Stimulated activated CD4-positive, alpha-beta T cell treated with anti-CD3 and anti-CD28 coated beads, Interleukin-4, amount 100 ng/mL, for 24 hours (primary cell): ENCODE measurements at places on chromosomes 12 and 14.

DNA sequence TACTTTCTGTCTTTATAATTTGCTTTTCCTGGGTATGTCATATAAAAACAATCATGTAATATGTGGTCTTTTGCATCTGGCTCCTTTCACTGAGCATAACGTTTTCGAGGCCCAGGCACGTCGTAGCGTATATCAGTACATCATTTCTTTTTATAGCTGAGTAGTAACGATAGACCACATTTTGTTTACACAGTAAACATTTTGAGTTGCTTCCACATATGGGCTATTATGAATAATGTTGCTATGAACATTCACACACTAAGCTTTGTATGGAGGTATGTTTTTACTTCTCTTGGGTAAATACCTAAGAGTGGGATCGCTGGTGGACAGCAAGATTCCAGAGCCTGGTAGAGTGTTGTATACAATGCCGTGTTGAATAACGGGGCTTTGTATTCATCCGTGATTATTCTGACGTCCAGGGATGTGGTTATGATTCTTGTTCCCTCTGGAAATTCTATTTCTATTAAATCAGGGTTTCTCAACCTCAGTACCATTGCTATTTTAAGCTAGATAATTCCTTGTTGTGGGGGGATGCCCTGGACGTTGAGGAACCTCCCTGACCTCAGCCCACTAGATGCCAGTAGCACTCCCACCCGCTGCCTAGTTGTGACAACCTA lies 38.9 kb upstream of the CIT start:
- no peak for DNase-seq

DNA sequence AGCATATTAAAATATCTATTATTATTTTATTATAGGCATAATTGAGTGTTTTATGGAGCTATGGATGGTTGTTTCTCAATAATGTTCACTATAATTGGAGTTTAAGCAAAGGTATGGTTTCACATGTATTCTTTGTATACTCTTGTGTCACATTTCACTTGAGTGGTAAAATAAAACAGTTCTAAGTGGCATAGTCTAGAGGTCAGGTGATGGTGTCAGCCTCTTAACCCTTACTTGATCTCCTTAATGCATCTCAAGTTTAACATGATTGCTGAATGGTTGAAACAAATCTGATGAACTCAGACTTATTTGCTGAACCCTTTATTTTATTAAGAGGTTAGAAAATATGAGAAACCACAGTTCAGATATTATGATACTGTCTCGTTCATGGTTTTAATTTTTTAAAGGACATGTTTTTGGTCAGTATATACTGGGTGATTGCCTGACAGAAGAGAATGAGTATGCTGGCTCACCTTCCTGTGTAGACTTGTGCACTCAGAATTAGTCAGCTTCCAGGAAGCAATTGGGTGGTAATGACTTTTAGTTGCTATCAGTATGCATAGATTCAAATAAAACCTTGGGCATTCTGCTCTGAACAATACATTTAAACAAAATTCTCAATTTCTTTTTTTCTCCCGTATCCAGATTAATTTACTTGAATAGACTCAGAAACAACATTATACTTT lies 464.6 kb downstream of the PCNX1 start:
- DNase-seq: no peak

GRCh38 chr14:67526676-67527459 lies 6.2 kb upstream of the PLEKHH1 start:
- peak; percentile 48 for DNase-seq

DNA sequence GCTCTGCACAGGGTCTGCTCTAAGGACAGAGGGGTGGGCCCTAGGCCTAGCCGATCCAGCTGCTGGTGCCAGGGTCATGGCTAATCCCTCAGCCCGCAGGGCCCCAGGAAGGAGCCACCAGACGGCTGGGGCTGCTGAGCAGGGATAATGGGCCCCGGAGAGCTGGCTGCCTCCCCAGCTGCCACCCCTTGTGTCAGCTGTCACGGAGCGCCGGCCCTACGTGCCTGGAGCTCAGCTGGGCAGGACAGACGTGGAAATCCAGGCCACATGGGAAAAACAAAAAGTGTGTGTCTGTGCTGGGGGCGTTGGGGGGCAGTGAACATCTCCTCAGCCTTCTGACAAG lies 36.2 kb downstream of the CHGA start:
- no peak for DNase-seq

DNA sequence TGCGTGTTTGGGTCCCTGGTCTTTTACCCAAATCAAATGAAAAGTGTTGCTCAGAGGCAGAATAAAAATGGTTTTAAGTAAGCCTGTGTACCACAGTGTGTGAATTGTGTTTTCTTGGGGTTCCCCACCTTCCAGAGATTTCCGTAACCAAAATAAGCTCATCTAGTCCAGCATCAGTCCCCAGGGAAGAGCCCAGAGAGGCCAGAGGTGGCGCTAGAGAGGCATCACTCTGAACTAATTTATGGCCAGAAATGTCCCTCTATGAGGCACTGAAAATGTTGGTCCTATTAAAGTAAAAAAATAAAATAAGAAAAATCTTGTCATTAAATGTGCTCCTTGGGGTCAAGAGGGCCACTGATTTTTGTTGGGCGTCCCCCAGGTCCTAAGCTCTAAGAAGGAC lies 24.9 kb upstream of the PRKAB1 start:
- no peak for DNase-seq

- DNase-seq: no peak
Observed at GRCh38 chr12:105887131-105887530, 251.6 kb downstream of the NUAK1 start.
